Panc1 (cell line): ENCODE measurements at places on chromosomes 6 and 20. TPM values are rescaled to one million over a fixed set of nuclear protein-coding genes. Genes with fewer than 3 reads are reported as not detected.

The BANF2 gene
- total RNA-seq = not detected

The SPDEF gene
- 1.6 TPM for total RNA-seq

The SLC17A3 gene
- total RNA-seq = not detected

The PHACTR2 gene
- total RNA-seq = 59.9 TPM

The CCM2L gene
- 45.4 TPM for total RNA-seq

The ENPP4 gene
- 5.4 TPM for total RNA-seq

The NUP153 gene
- 62.0 TPM for total RNA-seq

The NNAT gene
- total RNA-seq = not detected

The TNNC2 gene
- 0.26 TPM for total RNA-seq

The GTSF1L gene
- not detected for total RNA-seq

The BPIFA1 gene
- not detected for total RNA-seq

The TTPAL gene
- total RNA-seq = 37.4 TPM

The CPXM1 gene
- total RNA-seq = not detected

The TCF21 gene
- total RNA-seq = not detected

The COL19A1 gene
- total RNA-seq = not detected

The PAK5 gene
- total RNA-seq = not detected

The ECT2L gene
- total RNA-seq = not detected

The LY6G6C gene
- total RNA-seq = 0.23 TPM

The RSPH9 gene
- total RNA-seq = 0.28 TPM

The LY86 gene
- not detected for total RNA-seq

The NFYA gene
- 34.7 TPM for total RNA-seq

The OOEP gene
- total RNA-seq = 10.6 TPM

The PTCHD4 gene
- not detected for total RNA-seq

The HLA-DRA gene
- total RNA-seq = 1.7 TPM

The RIMS4 gene
- total RNA-seq = 4.0 TPM

The CEP43 gene
- total RNA-seq = 35.4 TPM

The PCMT1 gene
- total RNA-seq = 118 TPM

The ULBP3 gene
- 2.4 TPM for total RNA-seq

The FRS3 gene
- 3.0 TPM for total RNA-seq

The BMP2 gene
- 0.23 TPM for total RNA-seq

The STX16 gene
- total RNA-seq = 41.9 TPM

The OPN5 gene
- total RNA-seq = not detected

The GMNN gene
- total RNA-seq = 53.1 TPM

The CST2 gene
- not detected for total RNA-seq
